ENCODE measurements at places on chromosomes 3 and 15. TPM values are rescaled to one million over a fixed set of nuclear protein-coding genes. Genes with fewer than 3 reads are reported as not detected.

DNA sequence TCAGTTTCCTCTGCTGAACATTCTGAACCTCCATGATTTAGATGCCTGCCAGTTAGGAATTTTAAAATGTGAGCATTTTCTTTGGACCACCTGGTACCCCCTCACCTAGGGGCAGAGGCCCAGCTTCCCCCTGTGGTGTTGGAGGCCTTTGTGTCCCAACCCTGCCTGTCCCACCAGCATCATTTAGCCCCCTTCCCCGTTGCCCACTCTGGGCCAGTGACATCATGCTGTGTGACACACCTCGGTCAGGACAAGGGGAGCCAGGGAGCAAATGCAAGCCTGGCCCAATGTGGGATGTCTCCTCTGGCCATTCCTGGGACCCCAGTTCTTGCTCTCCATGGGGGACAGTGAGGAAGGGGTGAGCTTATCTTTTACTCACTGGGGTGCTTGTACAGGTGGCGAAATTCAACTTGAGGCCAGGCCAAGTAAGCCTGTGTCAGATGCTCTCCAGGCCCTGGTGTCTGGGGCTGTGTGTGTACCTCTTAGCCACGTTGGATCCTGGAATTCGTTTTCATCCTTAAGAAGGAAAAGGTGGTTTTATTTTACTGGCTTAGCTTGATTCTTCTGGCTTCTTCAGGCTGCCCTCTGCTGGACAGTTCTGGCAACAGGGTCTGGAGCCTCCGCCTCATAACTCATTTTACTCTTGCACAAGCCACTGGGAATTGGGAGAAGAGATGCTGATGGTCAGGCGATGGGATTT, 49.7 kb upstream of the MYZAP start:
- DNase-seq, result peak; percentile 68

GRCh38 chr15:27989427-27989826, 109.7 kb downstream of the OCA2 start:
- DNase-seq, result no peak

CD200R1 gene
- total RNA-seq, result 0.48 TPM

NR2E3 gene
- total RNA-seq, result not detected

GRCh38 chr3:186953011-186953487, 22.7 kb downstream of the ST6GAL1 start:
- no peak for DNase-seq

CCR1 gene
- total RNA-seq, result 0.59 TPM

AHSG gene
- not detected for total RNA-seq

NMNAT3 gene
- total RNA-seq, result 1.9 TPM

Measured in RPMI7951 (cell line).